GM19239 (cell line): ENCODE measurements at places on chromosomes 2 and 18.

DNA sequence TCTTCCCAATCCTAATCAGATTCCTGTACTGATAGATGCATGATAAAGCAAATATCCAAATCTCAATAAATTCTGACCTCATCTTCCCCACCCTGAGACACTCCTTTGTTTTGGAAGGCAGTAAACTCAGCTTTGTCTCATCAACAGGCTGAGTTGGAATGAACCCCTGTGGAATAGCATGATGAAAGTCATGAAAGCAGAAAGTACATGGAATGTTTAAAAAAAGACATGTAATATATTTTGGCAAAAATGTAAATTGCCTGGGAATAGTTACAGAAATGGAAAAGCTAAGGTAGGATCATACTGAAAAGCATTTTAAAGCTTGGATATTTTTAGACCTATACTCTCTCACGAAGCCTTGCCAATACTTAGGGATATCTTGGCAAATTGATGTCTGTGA, 468.7 kb upstream of the CDH7 start:
- no peak for DNase-seq

- DNase-seq, result no peak
These were observed 71.3 kb upstream of the ZNF532 start for GRCh38 chr18:58793361-58793760.

GRCh38 chr2:172348555-172349288, 78.7 kb upstream of the ITGA6 start:
- DNase-seq, result no peak

DNA sequence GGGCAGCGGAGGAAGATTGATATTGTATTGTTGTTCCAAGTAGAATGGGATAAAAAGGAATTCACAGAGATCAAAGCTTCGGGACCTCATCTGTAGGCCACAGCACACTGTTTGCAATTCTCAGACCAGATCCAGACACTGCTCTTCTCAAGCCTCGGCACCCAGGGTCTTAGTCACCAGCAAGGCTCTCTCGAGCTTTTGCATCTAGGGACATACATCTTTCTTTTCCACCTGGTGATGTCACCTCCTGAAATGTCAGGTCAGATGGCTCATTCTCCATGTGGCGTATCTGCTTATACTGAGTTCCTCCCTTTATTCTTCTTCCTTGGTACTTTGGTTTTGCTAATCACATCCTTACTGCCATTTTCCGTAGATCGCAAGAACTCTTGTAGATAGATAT, 42.9 kb upstream of the SNTG2 start:
- no peak for DNase-seq

- DNase-seq, result no peak
These were observed 707 bp upstream of the DGUOK start for GRCh38 chr2:73925853-73926492.

- DNase-seq, result no peak
These were observed 3.5 kb upstream of the EMILIN1 start for GRCh38 chr2:27074738-27075565.

DNA sequence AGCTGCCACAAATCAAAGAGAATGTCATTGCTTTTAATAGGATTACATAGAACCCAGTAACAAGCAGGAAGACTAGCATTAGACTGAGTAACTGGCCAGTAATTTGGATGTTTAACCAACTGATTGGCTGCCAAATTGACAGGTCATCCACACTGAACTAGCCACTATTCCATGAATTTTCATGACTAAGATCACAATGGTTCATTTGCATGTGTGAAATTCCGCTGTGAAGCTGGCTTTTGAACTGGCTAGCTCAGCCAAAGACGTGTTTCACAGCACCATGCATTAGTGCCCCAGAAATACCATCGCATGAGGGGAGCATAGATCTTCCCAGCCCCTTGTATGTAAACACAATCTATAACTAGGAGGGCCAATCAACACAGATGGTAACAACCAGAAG, 649.8 kb downstream of the ARHGAP15 start:
- no peak for DNase-seq

GRCh38 chr2:30287190-30287840, 56.0 kb downstream of the LBH start:
- no peak for DNase-seq

GRCh38 chr18:10727477-10727876, 201.7 kb downstream of the NAPG start:
- no peak for DNase-seq

DNA sequence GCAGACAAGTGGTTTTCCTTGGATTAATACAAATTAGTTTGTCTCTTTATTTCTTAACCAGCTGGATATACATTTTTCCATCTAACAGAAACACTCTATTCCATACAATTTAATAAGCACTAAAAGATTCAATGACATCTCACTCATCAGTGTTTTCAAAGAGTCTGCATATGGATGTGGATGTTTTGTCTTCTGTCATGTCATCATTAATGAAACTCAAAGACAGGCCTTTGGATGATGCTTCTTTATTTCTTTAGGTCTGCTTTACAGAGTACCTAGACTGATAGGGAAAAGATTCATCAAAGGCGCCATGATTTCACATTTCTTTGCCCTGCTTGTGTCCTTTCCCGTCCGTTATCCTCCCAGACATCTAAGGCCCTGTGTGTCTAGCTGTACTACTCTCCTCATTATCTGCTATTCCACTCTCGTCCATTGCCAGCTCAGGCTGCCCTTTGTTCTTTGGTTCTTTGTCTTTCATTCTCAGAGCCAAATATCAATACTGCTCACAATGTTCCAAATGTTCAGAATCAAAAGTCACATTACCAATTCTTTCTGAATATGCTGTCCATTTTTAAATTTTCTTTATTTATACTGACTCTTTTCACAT, 232.3 kb upstream of the CHAC2 start:
- no peak for DNase-seq

DNA sequence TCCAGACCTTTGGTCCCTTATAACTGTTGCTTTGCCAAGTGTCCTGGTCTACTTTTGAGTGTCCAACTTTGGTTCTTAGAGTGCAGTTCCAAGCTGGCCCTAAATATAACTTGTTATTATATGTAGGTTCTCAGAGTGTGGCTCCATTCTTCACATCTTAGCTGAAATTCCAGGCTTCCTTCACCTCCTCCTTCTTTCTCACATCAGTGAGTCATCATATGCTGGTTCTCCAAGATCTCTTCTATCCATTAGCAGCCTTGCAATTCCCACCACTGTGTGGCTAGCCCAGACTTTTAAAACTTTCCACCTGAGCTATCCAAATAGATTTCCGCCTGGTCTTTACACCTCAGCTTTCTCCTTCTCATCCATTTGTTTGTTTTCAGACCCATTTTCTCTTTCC, 12.6 kb upstream of the CXCR4 start:
- no peak for DNase-seq

DNA sequence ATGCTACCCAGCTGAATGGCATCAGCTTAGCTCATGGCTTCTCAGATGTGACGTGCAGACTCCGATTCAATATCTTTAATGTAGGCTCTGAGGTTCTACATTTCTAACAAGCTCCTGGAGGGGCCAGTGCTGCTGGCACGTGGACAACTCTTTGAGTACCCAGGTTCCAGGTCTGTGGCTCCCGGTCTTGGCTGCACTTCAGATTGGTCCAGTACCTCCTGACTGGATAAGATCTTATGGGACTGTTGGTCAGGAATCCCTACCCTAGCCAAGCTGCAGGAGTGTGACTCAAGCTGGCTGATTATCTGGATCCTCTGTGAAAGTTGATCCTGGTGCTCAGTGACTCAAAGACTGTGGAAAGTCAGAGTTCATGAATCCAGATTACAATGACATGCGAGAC, 222.1 kb downstream of the ANKRD30B start:
- DNase-seq, result no peak

- DNase-seq, result no peak
These were observed 9.2 kb upstream of the SULT1C2 start for GRCh38 chr2:108279468-108279867.

DNA sequence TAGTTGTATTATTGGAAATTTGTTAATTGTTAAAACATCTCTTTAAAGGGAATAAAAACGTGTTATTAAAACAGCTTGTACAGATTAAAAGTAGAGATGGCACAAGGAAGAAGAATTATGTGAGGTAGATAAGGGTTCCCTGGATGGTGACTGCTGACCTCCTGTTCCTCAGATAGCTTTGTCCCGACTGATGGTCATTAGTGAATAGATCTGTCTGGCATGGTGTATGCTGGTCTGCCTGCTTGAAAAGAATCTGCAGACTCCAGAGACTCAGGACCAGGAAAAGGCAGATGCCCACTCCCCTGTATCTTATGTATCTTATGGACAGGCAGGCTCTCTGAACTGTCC, 5.6 kb upstream of the FARP2 start:
- no peak for DNase-seq

DNA sequence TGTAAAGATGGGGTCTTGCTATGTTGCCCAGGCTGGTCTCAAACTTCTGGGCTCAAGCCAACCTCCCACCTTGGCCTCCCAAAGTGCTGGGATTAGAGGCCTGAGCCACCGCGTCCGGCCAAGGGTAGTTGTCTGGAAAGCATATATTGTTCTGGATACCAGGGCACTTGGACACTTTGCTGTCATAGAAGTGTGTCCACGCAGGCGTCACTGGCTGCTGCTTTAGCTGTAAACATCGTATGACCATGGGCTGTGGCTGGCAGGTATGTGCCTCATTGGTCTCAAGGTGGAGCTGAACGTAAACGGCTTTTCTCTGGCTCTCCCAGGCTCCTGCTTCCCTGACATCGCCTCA, 3.2 kb upstream of the GPR35 start:
- no peak for DNase-seq
